ENCODE measurements at places on chromosomes 5 and 9.

DNA sequence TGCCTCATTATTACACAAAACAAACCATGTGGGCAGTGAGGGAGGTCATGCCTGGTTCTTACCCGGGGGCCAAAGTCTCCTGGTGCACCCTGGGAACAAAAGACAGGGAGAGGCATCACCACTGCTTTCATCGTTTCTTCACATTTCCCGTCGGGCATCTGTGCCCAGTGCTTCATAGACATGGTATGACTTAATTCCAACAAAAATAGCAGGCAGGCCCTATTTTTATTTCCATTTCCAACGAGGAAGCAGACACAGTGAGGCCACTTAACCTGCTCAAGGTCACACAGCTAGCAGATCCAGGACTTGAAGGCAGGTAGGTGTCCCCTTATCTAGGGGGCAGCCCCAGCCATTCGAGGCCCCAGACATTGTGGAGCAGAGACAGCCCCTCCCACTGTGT is 34.6 kb upstream of the PHYKPL start:
- no peak for DNase-seq

DNA sequence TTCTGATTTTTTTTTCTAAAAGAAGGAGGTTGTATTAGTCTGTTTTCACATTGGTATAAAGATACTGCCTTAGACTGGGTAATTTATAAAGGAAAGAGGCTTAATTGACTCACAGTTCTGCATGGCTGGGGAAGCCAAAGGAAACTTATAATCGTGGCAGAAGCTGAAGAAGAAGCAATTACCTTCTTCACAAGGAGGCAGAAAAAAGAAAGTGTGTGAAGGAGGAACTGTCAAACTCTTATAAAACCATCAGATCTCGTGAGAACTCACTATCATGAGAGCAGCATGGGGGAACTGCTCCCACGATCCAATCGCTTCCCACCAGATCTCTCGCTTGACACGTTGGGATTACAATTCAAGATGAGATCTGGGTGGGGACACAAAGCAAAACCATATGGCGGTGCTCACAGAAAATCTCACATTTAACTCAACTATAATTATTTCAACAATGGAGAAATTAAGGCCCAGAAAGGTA is 27.1 kb downstream of the DPYSL3 start:
- no peak for DNase-seq

GRCh38 chr5:51816427-51816826 is 433.2 kb downstream of the ISL1 start:
- DNase-seq: no peak

DNA sequence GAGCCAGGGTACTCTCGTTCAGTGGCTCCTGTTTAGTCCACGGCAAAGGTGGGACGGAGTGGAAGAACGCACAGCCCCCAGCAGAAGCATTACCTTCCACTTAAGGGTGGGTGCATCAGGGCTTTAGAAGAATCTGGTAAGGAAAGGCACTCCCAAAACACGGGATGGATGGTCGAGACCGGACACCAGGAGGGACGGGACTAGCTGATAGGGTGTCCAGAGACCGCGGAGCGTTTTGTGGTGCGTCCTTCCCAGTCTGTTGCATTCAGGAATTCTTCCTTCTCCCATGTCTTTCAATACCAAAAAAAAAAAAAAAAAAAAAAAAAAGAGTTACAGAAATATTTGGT is 545 bp upstream of the CTSV start:
- no peak for DNase-seq

DNA sequence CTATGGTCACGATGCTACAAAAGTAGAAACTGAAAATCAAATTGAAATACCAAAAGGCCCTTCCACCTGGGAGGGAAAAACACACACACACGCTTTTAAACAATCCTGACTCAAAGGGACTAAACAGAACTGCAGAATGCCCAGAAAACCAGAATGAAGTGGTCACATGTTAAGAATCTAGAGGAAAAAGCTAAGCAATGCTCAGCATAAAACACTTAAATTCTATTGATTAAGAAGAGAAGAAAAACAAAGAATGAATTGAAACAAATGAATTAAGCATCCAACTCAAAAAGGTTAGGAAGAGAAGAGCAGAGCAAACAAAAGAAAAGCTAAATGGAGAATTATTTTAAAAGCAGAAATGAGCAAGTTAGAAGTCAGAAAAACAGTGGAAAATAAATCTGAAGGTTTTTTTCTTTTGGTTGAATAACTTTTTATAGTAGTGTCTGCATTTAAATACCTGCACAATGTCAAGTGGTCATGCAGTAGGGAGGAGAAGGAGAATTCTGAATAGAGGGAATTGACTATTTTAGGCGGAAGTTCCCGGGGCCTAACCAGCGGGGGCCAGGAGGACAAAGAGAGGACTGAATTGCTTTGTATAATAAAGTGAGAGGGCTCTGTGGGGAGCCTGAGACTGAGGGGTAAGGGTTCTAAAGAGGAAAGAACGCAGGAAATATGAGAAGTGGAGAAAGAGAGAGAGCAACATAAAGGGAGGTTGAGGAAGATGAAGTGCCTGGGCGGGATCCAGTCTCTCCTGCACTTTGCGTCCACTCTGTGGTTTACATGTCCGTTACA is 146.8 kb downstream of the ATPSCKMT start:
- DNase-seq: no peak

GRCh38 chr5:131262953-131263541 is 806 bp upstream of the CDC42SE2 start:
- DNase-seq: peak; percentile 39

GRCh38 chr9:18596920-18597319 is 123.0 kb downstream of the ADAMTSL1 start:
- DNase-seq: no peak

DNA sequence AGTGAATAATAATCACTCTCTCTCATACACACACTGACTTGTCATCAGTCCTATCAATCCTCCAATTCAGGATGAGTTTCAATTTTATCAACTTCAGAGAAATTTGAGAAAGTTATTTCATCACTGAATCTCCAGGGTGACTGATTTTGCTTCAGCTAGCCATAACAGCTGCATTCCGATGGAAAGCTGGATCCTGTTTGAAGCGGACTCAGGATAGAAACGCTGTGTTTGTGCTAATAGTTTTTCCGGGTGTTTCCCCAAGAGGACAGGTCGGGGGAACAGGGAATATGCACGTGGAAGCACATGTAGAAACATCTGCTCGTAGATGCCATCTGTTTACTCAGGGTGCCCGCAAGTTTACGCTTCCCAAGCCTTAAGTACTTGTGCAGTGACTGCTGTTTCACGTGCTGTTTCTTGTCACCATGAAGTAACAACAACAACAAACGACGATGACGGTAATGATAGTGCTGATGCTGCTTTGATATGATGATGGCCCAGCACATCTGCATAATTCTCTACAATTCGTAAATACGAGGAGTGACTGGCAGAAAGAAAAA is 263.7 kb upstream of the DAPK1 start:
- no peak for DNase-seq

GRCh38 chr5:11037080-11037479 is 276.0 kb upstream of the DAP start:
- DNase-seq: no peak

- no peak for DNase-seq
Observed at GRCh38 chr5:74833537-74834266, 32.5 kb downstream of the FAM169A start.

- no peak for DNase-seq
Observed at GRCh38 chr9:84589542-84589941, 80.0 kb upstream of the NTRK2 start.

DNA sequence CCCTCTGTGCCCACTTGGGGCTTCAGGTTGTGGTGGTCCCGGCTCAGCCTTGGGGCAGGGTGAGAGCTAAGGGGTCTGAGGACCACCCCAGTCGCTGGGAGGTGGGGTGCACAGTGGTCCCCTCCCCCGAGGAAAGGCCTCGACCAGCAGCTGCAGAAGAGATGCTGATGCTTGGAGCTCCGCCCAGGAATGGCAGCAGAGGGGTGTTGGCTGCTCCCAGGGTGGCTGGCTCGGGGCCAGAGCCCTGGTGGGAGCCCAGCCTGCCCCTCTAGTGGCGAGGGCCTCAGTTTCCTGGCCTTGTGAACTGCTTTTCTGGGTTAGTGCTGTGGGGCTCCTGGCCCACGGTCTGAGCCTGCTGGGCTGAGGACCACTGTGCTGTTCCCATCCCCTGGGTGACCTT is 1.2 kb downstream of the DIPK1B start:
- no peak for DNase-seq

- no peak for DNase-seq
Observed at GRCh38 chr5:62084391-62084790, 221.6 kb upstream of the KIF2A start.

- DNase-seq: peak; percentile 83
Observed at GRCh38 chr9:126722252-126722921, 82.5 kb upstream of the ZBTB43 start.

DNA sequence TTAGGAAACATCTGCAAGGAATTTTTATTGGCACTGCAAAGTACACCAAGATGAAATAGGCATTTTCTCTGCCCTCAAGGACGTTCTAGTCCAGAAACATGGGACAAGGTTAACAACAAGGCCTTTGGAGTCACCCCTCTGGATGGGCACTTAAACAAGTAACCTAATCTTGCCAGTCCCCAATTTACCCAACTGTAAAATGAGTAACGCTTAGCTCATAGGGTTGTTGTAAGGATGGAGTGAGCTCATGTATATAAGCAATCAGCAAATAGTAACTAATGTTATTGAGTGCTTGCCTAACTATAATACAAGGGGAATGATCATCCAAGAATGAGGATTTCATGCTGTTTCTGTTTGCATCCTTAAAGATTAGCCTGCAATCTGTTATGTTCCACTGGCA is 189.3 kb downstream of the PAPPA start:
- DNase-seq: no peak

GRCh38 chr5:103315455-103315854 is 56.9 kb downstream of the MACIR start:
- no peak for DNase-seq

GRCh38 chr9:132804576-132805295 is 73.3 kb downstream of the AK8 start:
- no peak for DNase-seq

DNA sequence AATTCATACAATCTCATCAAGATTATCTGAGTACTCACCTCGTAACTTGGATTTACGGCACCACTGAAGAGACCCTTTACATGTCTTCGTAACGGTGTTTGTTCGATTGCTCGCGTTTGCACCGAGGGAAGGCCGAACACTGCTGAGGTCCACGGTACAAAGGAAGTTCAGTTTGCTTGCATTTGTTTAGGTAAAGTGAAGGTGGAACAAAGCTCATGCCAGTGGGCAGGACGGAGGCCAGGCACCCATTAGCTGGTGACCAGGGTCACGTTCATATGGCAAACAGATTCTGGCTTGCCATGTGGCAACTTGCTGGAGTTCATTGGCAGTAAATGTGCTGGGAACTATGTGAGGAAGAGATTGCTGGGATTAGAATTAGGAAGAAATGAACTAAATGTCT is 164.8 kb downstream of the MACROH2A1 start:
- DNase-seq: no peak

DNA sequence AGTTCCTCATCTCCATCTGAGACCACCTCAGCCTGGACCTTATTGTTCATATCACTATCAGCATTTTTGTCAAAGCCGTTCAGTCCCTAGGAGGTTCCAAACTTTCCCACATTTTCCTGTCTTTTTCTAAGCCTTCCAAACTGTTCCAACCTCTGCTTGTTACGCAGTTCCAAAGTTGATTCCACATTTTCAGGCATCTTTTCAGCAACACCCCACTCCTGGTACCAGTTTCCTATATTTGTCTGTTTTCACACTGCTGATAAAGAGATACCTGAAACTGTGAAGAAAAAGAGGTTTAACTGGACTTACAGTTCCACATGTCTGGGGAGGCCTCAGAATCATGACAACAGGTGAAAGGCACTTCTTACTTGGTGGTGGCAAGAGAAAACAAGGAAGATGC is 622.1 kb downstream of the MAT2B start:
- DNase-seq: no peak

DNA sequence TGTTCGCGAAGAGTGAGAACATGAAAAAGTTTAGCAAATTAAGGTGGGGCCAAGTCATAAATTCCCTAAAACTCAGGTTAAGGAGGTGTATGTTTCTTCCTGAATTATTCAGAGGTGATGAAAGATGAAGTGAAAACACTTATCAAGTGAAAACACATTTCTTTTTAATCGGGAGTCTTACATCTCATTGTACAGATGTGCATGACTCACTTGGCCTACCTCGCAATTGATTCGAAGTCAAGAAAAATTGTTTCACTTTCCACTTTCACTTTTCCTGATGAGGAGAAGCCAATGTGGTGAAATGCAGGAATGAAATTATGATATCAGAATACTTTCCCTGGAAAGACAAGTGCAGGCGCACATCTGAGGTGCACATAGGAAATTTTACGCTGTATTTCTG is 78.7 kb downstream of the SLC25A46 start:
- no peak for DNase-seq
